LoVo (cell line): ENCODE measurements at places on chromosomes 7 and 10.

- DNase-seq: no peak
Measured at GRCh38 chr7:33671531-33672262, 233.6 kb upstream of the BMPER start.

DNA sequence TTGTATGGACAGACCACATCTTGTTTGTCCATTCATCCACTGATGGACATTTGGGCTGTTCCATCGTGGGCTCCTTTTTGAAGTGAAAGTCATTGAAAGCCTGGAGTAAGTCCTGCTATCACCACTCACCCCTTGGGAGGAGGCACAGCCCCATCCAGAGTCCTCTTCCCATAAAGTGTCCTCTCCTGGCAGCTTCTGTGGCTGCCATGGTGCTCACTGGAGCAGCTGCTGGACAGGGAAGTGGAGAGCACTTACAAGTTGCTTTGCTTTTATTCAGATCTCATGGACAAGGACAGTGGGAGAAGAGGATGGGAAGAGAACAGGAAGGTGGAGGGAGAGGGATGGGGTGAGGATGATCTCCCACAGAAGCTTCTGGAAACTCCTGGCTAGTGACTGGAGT lies 18.5 kb upstream of the EIF5AL1 start:
- DNase-seq: no peak

DNA sequence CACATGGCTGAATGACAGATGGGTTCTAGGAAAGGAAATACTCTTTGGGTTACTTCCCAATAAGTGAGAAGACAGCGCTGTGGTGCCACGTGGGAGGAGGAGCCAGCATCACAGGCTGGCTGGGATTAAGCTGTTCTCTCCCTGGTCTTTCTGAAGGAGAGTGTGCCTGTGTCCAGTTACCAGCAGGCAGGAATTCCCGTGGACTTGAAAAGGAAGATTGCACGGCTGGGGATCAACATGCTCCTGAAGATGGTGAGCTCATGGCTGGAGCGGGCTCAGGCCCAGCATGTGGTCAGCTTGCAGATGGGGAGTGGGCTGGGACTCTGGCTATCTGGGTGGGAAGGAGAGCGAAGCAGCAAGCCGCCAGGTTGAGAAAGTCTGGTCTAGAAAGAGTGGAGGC lies 8.1 kb downstream of the ADCK2 start:
- DNase-seq: no peak

GRCh38 chr10:5466451-5467206 lies 32.7 kb downstream of the CALML5 start:
- DNase-seq: peak; percentile 30

DNA sequence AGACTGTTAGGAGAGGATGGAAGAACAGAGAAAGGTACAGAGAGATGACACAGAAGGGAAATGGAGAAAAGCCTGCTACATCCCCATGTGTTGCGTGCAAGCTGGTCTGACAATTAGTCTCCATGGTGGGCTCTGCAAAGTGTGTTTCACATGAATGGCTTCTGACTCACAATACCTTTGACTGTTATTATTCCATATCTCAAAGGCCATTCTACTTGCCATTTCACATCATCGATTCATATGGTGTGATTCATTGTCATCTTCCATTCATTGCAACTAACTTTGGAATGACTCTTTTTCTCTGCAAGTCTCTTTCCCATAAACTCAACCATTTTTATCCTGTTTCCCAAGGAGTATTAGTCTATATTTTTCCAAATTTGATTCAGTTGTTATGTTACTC lies 208.9 kb upstream of the INHBA start:
- no peak for DNase-seq

DNA sequence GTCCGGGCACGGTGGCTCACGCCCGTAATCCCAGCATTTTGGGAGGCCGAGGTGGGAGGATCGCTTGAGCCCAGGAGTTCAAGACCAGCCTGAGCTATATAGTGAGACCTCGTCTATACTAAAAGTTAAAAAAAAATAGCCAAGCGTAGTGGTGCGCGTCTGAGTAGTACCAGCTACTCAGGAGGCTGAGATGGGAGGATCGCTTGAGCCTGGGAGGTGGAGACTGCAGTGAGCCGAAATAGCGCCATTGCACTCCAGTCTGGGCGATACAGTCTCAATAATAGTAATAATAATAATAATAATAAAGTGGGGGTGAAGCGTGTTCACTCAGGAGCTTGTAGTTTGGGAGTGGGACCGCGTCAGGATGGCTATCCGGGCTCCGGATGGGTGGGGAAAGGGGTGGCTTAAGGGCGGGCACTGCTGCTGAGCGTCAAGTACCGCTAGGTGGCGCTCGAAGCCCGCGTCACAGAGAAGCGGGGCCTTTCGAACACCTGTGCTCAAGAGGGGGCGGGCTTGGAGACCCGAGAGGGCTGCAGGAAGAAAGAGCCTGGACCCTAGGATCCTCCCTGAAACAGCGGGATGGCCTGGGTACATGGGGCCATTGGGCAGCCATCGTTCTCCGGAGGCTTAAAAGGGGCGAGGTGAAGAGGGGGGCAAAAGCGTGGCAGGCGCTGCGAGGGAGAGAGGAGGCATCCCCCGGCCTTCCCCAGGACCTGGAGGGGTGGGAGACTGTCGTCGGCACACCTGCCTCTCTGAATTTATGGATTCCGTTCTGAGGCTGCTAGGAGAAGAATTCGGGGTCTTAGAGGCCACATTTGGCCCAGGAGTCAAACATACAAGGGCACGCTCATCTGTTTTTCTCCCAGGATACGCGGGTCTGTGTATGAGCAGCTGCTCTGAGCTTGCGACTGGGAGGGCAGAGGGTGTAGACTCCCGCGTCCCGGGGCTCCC lies 14.5 kb downstream of the LBX1 start:
- peak; percentile 68 for DNase-seq

GRCh38 chr10:33092596-33092995 lies 134.6 kb upstream of the ITGB1 start:
- DNase-seq: no peak

GRCh38 chr10:5887641-5888040 lies 2.1 kb downstream of the ANKRD16 start:
- no peak for DNase-seq

DNA sequence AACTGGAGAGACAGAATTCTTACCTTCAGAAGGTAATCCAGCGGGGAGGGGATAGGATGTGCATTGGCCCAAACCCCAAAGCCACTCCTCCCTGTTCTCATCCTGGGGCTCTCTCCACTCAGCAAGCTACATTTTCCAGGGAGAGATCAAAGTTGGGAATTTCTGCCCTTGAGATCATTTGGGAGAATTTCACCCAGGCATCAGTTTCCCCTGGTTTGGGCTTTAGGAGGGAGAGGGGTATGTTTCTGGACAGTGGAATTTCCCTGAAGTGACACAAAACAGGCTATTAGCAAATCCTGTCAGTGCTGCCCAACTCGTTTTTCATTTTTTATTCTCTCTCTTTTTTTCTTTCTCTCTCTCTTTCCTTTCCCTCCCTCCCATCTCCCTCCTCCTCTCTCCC lies 35.7 kb downstream of the CYP17A1 start:
- DNase-seq: no peak

DNA sequence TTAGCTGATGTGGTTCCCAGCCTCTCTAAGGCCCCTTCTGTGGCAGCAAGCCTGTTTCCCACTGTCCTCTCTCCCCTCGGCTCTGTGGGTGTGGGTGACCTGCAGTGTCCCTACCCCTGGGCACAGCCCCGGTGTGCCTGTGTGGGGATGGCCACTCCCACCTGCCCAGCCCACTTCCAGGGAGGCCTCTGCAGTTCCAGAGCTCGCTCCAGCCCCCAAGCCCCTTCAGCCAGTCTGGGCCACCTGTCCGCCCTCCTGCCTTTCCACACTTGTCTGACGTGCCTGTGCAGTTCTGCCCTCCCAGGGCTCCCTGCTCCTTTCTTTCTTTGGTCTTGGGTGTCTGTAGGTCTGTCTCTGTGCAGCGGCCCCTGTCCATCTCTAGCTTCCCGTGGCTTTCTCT lies 127.0 kb upstream of the PPIF start:
- no peak for DNase-seq

DNA sequence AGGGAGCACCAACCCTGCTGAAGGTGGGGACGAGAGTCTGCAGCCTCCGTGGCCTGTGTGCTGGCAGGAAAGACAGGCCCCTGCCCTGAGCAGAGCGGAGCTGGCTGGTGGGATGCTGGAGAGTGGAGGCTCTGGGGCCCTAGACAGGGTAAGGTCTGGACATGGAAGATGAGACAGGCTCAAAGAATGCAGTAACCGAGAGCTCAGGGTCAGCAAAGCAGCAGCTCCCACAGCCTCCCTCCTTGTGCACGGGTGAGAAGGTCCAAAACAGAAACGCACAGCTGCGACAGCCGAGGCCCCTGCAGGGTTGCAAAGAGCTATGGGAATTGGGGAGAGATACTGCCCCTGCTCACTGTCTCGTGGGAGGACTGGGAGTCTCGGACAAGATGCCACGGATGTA lies 80.5 kb downstream of the TNS3 start:
- DNase-seq: no peak

- DNase-seq: no peak
Measured at GRCh38 chr10:78300526-78300925, 266.9 kb downstream of the RPS24 start.

DNA sequence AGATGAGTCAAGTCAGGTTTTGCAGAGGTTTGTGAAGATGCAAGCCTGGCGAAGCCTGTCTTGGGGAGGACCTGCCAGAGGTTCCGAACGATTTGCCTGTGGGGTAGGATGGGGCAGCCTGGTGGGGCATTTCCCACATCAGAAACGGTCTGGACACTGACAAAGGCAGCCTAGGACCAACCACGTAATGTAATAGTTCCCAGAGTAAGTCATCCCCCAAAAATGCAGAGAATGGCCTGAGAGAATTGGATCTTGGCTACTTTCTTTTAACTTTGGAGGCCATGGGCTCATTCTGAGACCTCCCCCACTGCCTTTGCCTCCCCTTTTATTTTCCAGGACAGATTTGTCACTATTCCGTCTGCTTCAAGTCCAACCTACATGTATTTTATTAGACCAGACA lies 168.9 kb upstream of the SH2B2 start:
- DNase-seq: no peak

GRCh38 chr10:112182784-112183328 lies 709 bp downstream of the GPAM start:
- no peak for DNase-seq

- DNase-seq: no peak
Measured at GRCh38 chr10:91564508-91564907, 68.4 kb downstream of the PPP1R3C start.

GRCh38 chr7:151899513-151900360 lies 22.8 kb upstream of the PRKAG2 start:
- DNase-seq: no peak

DNA sequence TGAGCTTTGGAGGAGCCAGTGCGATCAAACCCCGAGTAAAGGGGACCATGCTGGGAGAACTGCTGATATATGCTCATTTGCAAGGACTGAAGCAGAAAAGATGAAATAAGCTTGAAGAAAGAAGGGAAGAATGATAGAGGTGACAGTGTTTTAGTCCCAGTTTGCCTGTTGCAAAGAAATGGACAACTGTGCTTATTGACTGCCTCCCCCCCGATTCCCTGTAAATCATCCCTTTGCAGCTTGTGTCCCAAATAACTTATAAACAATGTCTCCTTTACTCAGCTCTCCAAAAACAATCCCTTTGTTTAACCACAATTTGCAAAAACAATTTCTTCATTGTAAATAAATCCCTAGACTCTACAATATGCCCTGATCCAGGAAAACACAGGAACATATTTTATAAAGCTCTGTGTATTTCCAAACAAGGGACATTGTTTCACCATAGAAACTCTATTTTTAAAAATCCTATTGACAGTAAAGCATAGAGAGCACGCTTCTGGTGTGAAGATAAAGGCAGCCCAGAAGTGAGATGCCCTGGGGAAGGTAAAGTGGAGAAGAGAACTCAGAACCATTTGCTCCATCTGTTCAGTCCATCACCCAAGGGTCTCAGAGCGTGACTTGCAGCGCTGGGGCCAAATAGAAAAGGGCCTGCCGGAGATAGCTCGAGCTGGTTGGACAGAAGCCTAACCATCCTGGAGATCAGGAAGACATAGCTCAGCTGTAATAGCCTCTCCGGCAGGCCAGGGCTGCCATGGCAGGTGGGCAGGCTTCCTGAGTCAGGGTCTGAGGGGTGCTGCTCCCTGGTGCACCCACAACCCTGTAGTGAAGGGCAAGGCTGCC lies 280.5 kb downstream of the WDR11 start:
- no peak for DNase-seq

DNA sequence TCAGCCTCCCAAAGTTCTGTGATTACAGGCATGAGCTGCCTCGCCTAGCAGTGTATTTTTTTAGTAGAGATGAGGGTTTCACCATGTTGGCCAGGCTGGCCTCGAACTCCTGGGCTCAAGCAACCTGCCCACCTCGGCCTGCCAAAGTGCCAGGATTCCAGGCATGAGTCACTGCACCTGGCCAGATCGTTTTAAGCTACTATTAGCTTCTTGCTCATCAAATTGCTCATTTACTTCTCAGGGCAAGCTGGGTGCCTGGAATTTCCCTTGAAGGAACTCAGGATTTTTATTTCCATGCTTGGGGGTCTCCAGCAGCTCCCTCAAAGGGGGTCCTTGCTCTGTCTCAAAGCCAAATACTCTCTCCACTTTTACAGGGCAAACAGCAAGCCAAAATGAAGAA lies 798.0 kb upstream of the AUTS2 start:
- no peak for DNase-seq

DNA sequence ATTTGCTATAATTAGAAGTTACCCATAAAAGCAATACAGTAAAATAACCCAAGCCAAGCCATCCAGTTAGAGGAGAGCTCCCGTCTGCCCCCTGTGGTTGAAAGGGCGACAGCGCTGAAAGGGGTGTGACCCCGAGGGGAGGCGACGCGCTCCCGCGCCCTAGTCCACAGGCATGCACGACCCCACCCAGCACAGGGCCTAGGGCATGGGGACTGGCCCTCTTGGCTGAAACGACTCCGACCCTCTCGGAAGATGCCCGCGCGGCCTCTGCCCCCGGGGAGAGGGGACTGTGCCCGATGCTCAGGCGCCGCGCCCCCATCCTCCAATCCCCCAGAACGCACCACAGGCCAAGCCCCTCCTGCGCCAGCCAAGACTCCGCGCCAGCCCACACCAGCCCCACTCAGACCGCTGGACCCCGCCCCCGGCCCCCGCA lies 64.0 kb downstream of the CSGALNACT2 start:
- DNase-seq: no peak

GRCh38 chr10:52030051-52030790 lies 283.9 kb upstream of the DKK1 start:
- no peak for DNase-seq

DNA sequence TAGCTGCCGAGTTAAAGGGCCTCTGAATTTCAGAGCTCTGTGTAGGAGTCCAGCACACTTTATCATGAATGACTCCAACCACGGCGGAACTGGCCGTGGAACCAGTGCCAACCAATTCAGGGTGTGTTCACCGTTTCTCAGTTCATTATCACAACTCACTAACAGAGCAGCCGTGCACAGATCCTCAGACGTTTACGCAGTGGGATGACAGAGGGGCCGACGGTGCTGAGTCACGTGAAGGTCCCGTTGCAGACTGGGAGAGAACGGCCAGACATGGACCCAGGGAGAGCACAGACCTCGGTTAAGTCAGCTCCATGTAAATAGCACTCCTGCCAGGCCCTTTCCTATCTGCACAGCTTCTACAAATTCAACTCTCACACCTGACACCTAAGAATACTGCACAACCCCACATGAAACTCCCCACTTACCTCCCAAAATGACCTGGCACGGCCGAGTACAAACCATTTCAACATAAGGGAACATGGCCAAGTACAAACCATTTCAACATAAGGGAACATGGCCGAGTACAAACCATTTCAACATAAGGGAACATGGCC lies 95.5 kb downstream of the DIP2C start:
- DNase-seq: no peak
